Esophagus mucosa (tissue), 1 donor: ENCODE measurements at places on chromosomes 4 and X. TPM values are rescaled to one million over a fixed set of nuclear protein-coding genes. Genes with fewer than 3 reads are reported as not detected.

GRCh38 chr4:57075367-57075766, 34.8 kb downstream of the IGFBP7 start:
- no peak for ATAC-seq

GRCh38 chrX:2589186-2590020, 88.6 kb upstream of the DHRSX start:
- peak; percentile 31 for ATAC-seq

DNA sequence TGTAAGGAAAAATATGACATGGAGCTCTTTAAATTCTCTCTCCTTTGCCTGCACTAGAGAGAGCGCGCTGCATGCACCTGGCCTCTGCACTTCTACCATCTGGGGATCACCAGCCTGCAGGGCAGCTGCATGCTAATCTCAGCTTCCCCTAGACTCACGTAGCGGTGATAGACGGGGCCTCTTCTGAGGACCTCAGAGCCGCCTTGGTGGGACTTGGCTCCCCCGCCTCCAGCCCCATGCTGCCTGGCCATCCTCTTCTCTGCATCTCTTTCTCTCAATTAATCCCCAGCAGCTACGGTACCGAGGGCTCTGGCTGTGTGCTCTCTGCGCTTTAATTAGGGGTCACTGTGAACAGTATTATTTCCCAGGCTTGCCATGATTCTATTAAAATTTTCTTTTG, 52.8 kb upstream of the PSAPL1 start:
- no peak for ATAC-seq

The UCHL1 gene
- total RNA-seq = 2.1 TPM

The DUX4 gene
- 0.56 TPM for total RNA-seq

The XPNPEP2 gene
- total RNA-seq = 0.36 TPM

DNA sequence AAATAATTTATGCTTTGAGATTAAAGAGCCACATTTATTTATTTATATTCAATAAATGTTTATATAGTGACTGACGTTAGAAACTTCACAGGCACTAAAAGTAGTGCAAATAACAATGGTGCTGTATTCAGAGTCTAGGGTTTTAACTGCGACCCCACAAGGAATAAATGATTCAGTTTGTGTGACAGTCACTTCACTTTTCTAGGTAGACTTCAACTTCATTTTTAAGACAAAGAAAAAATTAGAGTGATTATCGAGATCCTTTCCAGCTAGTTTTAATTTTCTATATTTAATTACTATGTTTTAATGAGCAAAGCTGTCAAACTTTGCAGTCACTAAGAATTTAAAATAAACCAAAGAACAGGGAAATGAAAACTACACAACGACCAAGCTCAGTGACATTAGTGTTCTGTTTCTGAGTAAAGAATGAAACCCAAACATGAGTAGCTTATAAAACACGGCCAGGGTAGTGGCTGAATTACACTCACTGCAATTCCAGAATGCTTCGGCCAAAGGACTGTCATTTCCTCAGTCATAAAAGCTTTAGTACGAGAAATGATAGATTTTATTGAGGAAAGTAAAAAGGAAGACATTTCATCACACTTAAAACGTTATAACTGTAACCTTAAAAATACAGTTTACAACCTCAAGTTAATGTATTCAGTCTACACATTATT, 38.6 kb downstream of the ADGRA3 start:
- ATAC-seq = no peak

GRCh38 chr4:6693231-6694176, at the start of gene S100P:
Gene S100P, plus strand, starts transcription at chr4:6693878. Its CDS starts 55 bp downstream, at chr4:6693933.
- ATAC-seq = peak; percentile 71

DNA sequence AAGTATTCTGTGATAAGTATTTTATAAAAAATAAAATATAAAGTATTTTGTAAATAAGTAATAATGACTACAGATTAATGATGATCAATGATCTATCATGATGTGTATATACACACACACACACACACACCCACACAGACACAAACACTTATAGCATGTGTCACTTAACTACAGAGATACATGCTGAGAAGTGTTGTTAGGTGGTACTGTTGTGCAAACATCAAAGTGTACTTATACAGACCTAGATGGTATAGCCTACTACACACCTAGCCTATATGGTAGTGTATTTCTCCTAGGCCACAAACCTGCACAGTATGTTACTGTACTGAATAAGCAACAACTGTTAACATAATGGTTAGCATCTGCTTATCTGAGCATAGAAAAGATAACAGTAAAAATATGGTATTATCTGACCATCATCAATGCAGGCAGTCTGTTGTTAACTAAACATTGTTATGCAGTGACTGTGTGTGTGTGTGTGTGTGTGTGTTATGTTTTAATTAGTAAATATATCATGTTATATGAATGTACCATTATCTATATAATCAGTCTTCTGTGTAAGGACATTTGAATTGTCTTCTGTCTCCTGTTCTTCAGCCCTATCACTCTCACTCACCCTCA, 138.2 kb downstream of the CAMK2D start:
- no peak for ATAC-seq

DNA sequence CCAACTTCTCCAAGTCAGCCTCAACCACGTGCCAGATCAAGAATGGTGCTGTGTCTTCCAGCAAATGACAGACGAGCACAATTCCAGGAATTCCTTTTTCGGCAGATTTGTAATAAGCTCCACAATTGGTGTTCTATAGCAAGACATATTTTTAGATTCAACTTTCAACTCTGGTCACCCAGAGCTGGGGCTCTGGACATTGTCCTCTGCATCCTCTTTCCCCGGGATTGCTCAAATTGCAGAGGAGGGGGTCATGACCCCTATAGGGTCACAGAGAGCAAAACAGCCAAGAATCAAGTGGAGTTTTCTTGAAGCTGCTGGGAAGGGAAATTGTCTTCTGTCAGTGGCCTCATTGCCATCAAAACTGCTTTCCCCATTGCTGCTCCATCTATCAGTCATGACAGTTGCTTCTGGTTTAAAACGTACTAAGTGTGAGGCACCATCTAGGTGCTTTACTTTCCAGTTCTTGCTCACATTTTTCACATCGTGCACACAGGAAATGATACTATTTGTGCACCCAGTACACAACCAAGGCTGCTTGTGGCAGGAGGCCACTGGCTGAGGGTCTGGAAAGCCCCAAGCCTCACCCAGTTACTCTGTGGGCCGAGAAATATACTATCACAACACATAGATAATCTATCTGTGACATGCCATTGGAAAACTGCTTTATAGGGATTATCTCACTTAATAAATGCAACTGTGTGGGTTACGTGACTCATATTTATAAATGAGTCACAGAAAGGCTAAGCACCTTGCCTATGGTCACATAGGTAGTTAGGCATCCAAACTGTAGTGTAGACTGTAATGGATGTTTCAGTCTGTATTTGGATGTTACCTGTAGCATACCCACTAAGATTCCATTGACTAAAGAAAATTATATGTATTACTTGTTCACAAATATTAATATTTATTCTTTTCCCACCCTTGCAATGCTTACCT, 91.7 kb upstream of the PHOX2B start:
- peak; percentile 91 for ATAC-seq

DNA sequence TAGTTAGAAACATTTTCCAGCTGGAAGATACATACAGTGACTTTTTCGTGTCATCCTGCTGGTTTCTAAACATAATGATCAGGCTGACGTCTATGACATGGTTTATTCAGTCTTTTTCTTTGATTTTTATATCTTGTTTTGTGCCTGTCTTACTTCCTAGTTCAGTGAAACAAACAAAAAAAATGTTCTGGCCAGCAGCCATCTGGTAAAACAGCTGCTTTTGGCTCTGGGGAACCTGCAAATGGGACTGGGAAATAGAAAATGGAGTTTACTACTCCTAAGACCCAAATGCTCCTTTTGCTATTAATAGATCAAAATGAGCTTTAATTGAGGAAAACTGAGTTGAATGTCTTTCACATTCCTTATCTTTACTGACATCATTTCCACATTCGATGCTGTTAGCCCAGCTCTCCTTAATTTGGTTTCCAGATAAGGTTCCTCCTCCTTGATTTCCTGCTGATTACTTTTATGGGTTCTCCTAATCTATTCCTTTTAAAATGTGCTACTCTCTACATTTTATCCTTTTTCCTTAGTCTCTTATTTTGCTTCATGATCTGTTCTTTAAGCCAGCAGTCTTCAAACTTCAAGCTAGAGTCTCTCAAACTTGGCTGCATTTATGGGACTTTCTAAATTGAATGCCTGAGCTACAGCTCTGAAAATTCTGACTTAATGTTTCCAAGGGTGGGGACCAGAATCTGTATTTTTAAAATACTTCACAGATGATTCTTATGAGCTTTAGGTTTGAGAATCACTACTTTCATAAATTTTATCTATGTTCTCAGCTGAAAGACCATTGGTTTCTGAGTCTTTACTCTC, 499.5 kb downstream of the ANKRD50 start:
- no peak for ATAC-seq

DNA sequence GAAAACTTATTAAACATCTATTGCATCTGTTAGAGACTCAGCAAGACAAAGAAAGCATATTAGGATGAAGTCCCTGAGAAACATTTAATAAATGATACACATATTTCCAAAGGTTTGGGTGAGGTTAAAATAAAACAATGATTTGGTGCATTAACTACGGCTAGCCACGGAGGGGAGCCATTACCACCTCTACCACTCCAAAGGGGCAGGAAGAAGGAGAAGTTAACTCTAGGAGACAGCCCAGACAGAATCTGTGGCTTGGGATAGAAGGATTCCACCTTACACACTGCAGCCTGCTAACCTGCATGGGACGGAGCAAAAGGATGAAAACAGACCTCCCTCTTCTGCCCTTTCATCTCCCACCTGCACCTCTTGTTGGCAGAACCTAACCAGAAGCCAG, 189.1 kb upstream of the C1QTNF7 start:
- peak; percentile 79 for ATAC-seq
